ENCODE measurements at places on chromosomes 6 and 20.

DNA sequence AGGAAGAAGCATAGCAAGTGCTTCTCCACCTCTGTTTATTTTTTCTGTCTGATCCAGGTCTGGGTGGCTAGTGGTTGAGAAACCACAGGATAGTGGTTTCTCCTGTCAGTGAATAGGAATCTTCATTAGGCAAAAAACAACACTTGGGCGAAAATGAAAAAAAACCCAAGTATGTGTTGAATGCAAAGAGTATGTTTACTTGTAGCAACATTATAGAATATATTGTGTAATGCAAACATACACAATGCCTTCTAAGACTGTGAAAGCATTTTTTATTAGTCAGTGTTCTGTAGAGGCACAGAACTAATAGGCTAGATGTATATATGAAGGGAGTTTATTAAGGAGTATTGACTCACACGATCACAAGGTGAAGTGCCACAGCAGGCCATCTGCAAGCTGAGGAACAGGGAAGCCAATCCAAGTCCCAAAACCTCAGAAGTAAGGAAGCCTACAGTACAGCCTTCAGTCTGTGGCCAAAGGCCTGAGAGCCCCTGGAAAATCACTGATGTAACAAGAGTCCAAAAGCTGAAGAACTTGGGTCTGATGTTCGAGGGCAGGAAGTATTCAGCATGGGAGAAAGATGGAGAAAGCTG is 111.1 kb downstream of the UST start:
- no peak for ATAC-seq

DNA sequence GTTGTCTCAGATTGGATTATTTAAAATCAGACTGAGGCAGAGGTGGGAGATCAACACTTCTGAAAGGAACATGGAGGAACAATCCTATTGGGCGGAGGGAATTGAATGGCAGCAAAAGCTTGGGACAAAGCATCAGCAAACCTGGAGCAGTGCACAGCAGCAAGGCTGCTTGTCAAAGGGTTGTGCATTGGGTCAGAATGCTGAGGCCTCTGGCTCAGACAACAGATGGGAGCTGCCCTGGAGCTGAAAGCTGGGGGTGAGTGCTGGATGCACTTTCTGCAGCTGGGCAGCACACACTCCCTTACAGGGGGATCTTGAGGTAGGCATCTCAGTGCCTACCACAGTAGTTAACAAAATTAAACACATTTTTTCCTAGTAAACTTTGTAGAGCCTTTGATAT is 634.4 kb upstream of the MMS22L start:
- ATAC-seq: peak; percentile 24

GRCh38 chr6:45467853-45468252 is 90.1 kb upstream of the SUPT3H start:
- ATAC-seq: no peak

DNA sequence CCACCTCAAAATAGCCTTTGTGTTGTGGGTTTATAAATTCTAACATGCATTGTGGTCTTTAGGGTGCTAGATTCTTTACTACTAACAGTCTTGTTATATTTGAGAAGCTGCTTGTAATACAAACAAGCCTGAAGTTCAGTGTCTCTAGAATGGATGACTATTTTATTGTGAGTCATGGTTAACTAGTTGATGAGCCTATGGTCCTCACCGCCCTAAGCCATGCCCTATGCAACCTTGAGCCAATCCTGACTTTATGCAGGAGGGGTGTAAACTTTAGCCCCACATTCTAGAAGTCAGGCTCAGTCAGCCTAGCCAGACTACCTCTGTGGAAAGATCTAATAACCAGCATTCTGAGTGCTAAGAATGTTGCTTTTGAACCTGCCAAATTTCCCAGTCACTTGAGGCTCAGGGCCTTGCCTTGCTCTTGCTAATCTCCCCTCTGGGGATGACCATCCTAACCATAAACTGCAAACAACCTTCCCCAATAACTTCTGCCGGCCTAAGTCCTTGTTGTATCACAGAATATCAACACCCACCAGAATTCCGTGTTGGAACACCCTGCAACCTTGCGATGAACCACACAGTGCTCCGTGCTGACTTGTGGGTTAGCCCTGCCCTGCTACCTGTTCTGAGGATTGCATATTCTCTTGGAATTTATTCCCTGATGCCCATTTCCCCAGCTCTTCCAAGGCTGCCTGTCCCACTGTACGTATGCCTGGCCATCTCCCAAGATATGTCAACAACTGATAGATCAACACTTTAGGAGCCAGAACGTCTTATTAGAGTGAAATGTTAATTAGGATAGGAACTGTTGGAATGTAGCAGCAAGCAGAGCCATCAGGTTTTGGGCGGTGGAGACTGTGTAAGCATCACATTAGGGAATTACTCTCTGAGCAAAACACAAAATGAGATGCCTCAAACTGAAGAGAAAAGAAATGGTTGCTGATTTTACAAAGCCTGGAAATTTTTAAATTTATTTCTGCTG is 71.7 kb upstream of the CEP85L start:
- no peak for ATAC-seq

DNA sequence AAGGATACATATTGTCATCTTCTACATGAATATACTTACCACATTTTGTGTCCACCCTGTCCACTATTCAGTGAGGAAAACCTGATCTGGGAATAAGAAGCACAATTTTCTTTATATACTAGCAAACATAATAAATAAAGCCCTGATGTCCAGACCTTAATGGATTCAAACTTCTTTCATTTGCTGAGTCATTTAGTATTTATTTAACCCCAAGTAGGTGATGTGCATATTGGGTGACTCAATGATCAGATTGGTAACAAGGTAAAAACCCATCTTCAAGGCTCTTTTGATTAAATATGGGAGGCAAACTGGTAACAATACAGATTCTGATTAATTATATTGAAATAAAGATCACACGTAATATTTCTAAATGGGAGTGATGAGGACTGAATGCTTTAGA is 1159.8 kb upstream of the EYS start:
- ATAC-seq: no peak

GRCh38 chr20:48777005-48777404 is 50.8 kb downstream of the PREX1 start:
- peak; percentile 60 for ATAC-seq

DNA sequence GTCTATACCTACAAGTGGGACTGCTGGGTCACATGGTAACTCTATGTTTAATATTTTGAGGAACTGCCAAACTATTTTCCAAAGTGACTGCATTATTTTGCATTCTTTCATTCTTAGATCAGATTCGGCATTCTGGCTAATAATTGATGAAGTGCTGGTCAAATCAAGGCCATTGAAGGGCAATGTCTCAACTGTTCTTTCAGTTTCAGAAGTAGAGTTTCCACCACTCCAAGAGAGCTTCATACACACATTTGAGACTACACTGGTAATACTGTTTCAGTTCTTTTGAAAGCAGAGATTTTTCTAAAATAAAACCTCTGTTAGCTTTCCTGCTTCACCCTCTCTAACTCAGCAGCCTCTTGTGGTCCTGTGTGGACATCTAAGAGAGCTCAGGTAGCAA is 154.5 kb downstream of the CFAP61 start:
- ATAC-seq: no peak

- ATAC-seq: no peak
These were observed 103.9 kb downstream of the ASXL1 start for GRCh38 chr20:32461836-32462600.

- no peak for ATAC-seq
These were observed 32.2 kb upstream of the ERVFRD-1 start for GRCh38 chr6:11143394-11144371.

GRCh38 chr20:3922983-3923339 is 33.8 kb downstream of the PANK2 start:
- ATAC-seq: no peak

- ATAC-seq: no peak
These were observed 13.3 kb upstream of the BEND3 start for GRCh38 chr6:107128577-107128976.

GRCh38 chr6:149202100-149202499 is 115.4 kb upstream of the TAB2 start:
- no peak for ATAC-seq

- no peak for ATAC-seq
These were observed 11.8 kb downstream of the SMPDL3A start for GRCh38 chr6:122800906-122801305.

DNA sequence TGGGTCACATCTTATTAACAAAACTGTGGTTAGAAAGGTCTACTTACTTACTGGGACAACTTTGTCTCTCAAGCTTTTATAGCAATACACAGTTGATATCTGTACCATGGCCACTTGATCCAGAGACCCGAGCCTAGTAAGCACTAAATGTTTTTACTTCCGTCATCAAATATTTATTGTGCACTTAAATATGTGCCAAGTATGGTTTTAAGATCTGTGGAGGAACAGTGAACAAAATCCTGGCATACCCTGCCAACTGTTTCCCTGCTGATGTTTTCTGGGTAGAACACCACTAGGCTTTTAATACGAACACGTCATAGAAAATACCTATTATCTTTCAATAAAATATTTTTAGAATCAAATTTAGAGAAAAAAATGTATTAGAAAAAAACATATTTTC is 574.8 kb downstream of the HACE1 start:
- ATAC-seq: no peak

DNA sequence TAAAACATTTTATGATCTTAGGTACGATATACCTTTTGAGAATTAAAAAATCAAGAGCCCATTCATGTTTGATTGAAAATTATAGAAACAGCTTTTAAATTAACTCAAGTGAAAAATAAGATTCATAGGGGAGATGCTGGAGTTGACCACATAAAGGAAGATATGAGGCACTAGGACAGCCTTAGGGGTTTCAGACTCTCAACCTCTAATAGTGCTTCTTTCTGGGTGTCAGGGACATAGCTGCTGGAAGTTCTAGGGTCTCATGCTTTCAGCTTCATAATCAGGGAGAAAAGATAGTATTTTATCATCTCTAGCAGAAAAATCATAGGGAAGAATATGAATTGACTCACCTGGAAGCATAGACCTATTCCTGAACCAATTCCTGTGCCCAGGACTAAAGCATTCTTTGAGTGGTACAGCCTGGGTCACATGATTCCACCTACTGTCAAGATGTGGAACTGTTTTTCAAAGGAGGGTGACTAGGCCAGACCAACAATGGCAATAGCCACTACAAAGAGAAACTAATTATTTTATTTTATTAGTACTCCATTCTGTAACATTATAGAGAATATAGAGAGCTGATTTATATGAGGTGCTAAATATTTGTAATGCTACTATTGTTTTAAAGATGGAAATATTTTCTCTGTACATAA is 27.8 kb upstream of the CENPW start:
- no peak for ATAC-seq

- no peak for ATAC-seq
These were observed 53.5 kb downstream of the COL21A1 start for GRCh38 chr6:56193846-56194245.

DNA sequence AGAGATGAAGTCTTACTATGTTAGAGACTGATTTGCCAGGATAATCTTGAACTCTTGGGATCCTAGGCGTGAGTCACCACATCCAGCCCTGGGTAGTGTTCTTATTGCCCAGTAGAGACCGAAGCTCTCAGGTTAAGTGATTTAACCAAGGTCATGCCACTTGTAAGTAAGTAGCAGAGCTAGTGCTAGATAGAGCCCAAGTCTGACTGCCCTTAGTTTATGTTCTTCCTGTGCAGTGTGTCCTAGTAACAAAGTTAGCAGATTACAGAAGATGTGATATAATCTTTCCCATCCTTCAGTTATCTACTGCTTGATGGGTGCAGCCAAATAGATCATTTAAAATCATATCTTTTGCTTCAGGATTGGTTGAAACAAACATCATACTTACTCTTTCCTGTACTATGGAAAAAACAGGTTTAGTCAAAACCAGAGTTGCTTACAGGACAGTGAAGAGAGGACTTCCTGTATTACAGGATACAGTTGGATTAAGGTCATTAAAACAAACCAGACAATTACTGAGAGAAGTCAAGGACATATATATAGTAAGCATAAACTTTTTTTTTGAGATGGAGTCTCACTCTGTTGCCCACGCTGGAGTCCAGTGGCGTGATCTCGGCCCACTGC is 9.5 kb upstream of the PABPC1L start:
- ATAC-seq: no peak

DNA sequence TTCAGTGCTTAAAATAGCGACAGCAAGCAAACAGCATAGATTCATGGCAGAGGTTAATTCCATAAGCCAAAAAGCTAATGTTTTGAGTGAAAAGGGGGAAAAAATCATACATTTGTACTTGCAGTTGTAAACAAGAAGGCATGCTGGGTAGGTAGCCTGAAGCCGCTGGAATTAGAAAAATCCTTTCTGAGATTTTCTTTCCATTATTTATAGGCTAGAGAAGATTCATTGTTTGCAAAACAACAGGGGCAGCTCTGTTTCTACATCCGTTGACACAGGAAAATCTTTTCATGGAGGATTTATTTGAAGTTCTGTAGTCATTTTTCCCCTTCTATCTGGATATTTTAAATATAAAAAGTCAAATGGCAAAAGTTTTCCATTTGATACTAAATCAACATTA is 843.9 kb downstream of the QKI start:
- no peak for ATAC-seq

GRCh38 chr20:57880571-57880892 is 170.7 kb upstream of the PMEPA1 start:
- ATAC-seq: no peak

DNA sequence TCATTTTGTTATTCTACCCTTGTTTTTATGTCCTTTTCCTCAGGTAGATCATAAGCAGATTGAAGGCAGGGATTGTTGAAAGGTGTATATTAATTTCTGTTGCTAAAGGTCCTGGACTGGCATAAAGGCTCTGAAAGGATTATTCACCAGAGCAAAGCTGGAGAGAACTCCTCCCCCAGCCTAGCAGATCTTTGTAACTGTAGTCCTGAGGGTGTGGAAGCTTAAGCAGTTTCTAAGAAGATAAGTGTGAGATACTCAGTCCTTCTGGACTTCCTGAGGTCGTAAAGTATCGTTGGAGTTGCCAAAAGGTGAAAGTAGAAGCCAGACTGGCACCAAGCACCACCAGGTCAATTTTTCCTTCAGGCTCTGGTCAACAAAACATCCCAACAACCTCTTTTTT is 24.2 kb downstream of the CGA start:
- no peak for ATAC-seq

DNA sequence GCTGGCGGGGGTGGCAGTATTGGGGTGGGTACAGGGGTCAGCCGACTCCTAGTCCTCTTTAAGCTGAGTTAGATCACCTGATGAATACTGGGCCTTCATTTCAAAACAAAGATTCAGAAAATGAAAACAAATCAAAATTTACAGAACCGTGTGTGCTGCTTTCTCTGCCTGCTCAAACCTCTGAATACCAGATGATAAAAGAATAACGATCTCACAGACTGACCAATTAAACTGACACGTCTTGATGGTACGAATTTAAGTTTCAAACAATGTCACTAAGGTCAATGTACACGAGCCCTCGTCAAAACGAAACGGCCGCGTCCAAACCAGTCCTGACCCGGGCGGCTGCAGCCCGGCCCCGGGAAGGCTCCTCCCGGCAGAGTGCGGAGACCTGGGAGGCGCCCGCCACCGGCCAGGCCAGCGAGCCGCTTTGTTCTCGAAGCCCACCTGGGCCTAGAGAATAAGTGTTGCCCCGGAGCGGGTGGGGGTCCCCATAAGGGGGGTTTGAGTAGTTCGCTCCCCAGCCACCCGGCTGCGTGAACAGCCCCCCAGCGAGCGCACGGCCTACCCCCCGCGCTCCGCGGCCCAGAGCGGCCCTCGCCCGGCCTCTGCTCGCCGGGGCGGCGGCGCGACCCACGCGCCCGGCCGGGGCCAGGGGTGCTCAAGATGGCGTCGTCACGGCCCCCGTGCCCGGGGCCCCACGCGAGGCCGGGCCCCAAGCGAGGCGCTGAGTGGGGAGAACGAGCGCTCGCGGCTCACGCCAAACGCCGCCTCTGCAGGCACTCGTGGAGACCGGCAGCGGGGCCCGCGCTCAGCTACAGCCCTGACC is 728 bp downstream of the PSMA7 start:
- ATAC-seq: peak; percentile 44
